ENCODE measurements at places on chromosomes 11 and 22.
A peak's percentile ranks its signal among the peaks of the same experiment; 100 is the strongest.

DNA sequence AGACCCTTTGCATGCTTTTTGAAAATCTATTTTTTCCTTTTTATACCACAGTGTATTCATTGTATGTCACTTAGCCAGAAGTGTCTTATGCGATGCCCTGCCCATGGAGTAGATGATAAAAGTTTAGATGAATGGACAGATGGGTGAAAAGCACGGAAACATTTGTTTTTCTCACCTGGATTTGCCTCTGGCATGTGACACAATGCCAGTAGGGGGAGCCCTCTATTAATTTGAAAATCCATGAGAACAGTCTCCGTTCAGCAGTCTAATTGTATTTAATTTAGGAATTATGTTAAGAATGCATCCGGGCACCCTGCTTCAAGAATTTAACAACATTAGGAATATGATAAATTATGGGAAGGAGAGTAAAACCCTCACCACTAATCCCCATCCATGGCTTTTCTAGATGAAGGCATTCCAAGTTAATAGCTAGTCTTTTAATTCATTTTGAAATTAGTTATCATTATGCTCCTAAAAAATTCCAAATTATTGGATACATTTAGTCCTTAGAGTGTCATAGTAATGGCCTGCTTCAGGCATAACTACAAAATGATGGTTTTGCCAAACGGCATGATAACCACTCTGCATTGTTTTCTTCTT is 55.3 kb upstream of the ALKBH3 start:
- DNase-seq: no peak

DNA sequence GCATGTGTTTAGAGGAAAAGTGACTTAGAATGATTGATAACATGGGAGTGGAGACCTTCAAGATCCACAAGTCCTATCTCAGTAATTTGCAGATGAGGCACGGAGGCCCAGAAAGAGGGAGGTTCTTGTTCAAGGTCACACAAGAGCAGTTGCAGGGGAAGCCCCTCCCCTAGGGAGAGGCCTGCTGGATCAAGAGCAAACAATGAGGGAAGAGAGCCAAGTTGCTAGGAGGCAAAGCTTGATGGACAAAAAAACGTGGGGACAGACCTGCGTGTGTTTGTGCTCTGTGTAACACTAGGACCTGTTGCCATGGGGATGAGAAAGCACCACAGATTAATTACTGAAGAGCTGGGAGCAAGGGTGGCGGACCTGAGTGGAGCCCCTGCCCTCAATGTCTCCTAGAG is 6.4 kb upstream of the MFRP start:
- peak; percentile 83 for DNase-seq

GRCh38 chr11:111843661-111844060 is 27.7 kb downstream of the ALG9 start:
- no peak for DNase-seq

GRCh38 chr22:48380016-48380665 is 1447.5 kb downstream of the BRD1 start:
- no peak for DNase-seq

GRCh38 chr22:25149014-25149413 is 50.6 kb upstream of the CRYBB3 start:
- DNase-seq: no peak

GRCh38 chr11:130840679-130841078 is 75.6 kb downstream of the SNX19 start:
- DNase-seq: no peak

DNA sequence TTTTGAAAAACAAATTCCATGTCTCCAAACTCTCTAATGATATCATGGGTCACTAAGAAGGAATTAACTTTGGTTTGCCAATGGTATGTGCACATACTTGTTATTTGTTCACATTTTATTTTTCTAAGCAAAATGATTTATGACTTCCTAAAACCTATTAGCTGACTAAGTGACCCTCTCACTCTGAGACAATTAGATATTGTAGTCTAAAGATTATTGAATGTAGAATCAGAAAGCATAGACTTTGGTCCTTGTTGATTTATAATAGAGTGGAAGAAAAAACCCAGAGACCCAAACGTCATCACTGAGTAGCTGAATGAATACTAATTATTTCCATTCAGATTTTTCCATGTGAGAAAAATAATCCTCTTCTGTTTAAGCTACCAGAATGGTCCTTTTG is 243.5 kb upstream of the ANO3 start:
- no peak for DNase-seq

- peak; percentile 91 for DNase-seq
Observed at GRCh38 chr11:119381181-119381988, at the start of gene USP2. Gene USP2, minus strand, starts transcription at chr11:119381690. Its CDS starts 8,210 bp downstream, at chr11:119373480.

DNA sequence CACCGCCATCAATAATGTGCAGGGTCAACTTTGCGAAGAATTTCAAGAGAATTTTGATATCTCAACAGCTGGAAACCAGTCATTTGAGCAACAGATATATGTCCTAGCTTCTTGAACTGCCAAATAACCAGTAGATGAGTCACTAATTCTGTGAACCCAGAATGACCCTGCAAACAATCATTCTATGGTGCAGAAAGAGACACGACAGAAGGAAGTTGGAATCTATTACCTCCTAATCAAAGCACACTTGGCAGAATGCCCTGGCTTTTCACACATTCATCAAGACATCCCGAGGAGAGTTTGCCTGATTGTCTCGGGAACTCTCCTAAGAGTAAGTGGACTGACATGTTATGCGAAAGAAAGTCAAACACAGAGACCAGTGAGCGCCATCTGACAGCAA is 621.1 kb downstream of the OPCML start:
- no peak for DNase-seq

DNA sequence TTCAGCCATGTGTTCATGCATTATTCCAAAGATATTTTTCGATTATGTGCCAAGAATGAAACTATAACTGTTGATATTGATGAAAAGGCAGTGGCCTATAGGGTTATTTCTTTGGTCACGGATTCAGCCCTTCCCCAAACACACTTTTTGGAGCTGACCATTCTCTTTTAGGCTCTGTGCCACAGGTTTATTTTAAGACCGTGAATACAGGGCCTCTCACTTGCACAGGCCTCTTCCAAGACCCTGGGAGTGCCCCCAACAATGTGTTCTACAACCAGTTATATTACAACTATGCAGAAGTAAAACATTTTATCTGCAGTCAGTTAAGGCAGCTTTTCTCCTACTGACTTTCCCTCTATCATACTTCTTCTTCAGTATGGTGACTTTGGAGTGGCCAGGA is 104.6 kb downstream of the ALX4 start:
- no peak for DNase-seq

- no peak for DNase-seq
Observed at GRCh38 chr22:20296598-20296997, 23.3 kb downstream of the DGCR6L start.

DNA sequence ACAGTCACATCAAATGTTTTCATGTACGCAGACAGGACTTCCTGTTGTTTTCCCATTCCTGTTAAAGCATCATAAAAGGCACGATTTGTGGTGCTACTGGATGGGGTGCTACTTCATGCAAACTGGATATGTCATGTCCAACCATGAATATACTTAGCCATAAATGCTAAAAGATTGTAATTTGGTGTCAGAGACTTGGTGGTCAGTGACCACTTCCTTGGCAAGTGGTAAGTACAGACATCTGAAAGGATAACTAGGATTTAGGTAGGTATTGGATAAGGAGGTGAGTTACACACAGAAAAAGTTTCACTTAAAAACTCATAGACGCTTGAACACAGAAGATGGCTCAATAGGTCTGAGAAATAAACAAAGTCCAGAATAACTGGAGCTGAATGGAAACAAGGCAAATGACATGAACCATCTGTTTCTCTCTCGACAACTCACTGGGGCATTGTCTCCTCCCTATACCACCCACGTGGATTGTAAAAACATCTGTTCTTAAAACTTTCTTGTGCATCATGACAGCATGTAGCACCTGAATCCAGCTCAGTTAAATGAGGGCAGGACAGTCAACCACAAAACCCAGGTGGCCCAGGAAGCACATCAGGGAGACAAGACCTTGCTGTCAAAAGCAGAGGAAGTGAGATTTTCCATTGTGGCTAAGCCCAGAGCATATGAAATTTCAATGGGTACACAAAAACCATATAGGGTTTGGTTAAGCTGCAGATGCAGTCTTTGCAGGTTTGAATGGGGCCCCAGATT is 22.1 kb upstream of the IGLL5 start:
- DNase-seq: no peak
